GM12892 (cell line): ENCODE measurements at places on chromosomes 2 and 18.

- peak; percentile 24 for DNase-seq
These were observed 39.8 kb upstream of the SNED1 start for GRCh38 chr2:240958366-240959213.

DNA sequence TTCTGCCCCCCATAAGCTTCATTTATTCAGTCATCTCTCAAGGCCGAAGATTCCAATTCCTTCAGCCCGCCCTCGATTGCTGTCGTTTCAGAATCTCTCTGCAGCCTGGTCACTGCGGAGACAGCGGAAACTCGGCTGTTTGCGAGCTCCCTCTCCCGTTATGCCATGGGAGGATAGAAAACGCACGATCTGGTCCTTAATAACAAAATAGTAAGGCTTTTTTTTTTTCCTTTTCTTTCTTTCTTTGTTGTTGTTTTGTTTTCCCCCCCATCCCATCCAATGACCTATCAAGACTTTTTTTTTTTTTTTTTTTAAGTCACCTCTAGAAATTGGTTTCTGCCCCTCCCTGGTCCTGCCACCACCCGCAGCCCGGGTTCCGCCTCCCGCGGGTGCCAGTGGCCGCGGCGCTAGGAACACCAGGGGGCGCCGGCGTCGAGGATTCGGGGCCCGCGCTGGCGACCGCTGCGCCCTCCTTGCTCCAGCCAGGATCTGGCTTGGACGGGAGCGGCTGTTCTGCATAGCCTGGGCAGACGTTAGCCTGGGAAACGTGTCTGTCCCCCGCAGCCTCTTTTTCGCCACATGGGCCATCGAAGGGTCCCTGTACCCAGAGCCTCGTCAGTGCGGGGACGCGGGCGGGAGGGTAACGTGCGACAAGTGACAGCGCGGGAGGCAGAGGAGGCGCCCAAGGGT, 10.1 kb downstream of the CPLX4 start:
- peak; percentile 62 for DNase-seq

DNA sequence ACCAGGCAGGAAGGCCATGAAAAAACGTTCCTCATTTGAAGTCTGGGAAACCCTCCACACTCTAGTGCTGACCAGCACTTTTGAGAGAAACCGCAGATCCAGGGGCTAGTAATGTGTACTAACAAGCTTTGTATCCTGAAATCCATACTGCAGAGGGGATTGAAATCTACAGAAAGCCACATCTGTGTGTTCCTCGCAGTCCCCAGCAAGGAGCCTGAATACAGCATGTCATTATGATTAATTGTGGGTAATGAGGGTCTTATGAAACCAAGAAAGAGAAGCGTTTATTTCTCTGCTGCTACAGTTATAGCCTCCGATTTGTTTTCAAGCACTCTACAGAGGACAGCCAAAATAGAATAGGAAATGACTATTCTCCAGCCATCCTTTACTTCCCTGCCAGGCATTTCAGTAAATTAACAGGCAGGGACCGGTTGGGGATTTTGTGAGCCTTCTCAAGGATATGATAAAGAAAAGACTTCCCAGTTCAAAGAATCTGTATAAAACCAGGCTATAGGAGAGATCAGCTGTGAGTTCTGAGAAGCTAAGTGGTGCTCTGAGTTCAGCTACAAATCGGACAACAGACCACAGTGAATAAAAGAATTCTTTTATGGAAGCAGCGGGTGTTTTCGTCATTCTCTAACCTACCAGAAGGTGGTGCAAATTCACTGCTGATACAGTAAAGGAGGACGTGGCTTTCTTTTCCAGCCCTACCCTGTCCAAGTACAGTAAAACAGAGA, 133.4 kb downstream of the INSIG2 start:
- no peak for DNase-seq

- DNase-seq = no peak
These were observed 84.6 kb downstream of the NRP2 start for GRCh38 chr2:205766779-205767359.

- DNase-seq = no peak
These were observed 39.9 kb downstream of the NGEF start for GRCh38 chr2:232973011-232973735.

DNA sequence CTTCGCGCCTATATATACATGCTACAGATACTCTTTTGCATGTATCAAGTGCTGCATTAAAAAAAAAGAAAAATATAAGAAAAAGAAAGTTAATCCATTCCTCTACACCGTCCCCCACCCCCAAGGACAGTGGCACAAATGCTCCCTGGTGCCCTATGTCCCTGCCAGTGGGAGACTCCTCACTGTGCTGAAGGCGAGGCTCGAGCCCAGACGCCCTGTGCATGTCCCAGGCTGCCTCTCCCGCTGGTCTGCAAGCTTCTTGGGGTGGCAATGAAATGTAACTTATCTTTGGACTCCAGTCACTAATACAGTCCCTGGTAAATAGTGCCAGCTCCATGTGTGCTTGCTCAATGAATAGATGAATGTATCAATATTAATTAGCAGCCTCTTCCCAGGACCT, 185.6 kb upstream of the SMAD2 start:
- no peak for DNase-seq

DNA sequence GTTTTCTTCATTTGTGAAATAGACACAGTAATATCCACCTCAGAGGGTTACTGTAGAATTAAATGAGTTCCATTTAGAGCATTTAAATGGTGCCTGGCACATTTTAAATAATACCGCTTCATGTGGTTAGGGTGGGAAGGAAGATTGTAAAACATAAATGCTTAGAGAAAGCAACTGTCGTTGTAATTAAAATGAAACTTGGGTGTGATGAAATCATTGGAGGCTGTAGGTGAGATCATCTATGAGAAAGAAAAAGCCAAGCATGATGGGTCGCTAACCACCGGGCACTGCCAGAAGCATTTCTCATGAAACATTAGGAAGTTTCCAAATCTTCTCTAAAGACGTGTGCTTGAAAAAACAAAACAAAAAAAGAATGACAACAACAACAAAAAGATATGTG, 8.2 kb upstream of the SLC39A10 start:
- DNase-seq = no peak

GRCh38 chr2:43791035-43791765, 17.4 kb downstream of the DYNC2LI1 start:
- no peak for DNase-seq

DNA sequence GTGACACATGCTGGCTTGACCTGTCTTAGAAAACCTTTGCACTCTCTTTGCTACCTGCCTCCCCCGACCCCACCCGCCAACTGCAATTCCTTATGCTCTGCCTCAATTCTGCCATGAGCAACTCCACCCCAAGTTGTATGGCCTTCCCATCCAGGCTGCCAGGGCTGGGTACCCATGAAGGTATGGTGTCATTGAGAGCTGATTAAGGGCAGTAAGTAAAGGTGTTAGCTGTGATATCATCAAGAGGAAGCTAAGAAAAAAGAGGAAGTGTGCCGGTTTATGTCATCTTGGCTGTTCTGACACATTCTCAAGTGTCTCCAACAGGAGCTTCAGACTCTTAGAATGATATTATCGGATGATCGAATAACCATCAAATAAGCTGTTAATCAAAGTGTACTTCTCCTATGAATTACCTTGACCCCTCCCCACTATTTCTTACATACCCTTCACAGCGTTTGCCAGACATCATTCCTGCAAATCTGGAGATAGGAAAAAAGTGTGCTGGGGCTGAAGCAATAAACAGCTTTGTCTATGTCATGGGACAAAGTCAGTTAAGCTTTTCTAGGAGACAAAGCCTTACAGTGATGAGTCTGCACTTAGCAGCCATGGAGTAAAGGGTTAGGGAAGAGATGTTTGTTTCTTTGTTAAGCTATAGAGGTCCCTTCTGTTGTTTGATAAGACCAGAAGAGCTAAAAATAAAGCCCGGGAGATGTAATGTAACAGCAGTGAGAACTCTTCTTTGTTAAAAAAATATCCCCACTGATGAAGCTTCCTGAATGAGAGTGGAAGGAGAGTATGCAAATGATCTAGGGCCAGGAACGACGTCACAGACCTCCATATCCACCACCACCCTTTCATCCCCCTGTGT, 40.4 kb upstream of the SMAD2 start:
- DNase-seq = peak; percentile 17

- peak; percentile 35 for DNase-seq
These were observed 45.2 kb downstream of the NCK2 start for GRCh38 chr2:105789745-105790460.

DNA sequence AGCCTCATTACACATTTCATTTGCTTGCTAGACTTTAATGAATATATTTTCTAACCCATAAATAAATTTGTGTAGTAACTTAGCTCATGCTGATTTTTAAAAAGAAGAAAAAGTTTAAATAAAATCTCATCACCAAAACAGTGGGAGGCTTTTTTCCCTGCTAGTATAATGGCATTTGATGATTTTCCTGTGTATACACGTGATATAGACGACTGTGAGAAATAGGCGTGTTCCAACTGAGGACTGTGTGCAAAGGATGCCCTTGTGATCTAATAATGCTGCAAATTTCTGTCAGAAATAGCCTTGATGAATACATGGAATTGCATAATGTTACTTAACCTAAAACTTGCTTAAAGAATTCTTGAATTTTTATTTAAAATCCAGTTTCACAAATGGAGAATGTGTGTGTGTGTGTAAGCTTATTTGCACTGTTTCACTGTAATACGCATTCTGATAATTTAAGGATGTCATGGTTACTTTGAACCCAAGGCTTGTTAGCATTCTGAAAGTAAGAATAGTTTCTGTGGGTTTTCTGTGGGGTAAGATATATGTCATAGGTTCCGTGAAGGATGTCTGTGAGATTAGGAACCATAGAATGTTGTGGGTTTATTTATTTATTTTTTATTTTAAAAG, 178.0 kb downstream of the DLGAP1 start:
- DNase-seq = no peak

DNA sequence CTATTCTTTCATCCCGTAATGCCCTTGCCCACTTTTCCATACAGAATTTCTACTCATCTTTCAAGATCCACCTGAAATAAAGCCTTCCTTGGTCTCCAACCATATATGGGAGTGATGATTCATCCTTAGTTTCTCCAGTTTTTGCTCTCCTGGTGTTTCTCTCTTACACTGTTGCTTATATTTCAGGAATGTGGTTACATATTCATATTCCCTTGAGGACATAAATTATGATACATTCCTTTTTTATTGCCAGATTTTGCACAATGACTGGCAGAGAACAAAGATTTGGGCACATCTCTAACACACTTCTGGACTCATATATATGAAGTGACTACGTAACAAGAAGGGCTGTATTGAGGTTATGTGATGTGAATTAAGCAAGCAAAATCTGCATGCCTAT, 1573.4 kb upstream of the NXPH2 start:
- no peak for DNase-seq

- DNase-seq = no peak
These were observed 130.9 kb upstream of the ARHGAP28 start for GRCh38 chr18:6598657-6599056.

DNA sequence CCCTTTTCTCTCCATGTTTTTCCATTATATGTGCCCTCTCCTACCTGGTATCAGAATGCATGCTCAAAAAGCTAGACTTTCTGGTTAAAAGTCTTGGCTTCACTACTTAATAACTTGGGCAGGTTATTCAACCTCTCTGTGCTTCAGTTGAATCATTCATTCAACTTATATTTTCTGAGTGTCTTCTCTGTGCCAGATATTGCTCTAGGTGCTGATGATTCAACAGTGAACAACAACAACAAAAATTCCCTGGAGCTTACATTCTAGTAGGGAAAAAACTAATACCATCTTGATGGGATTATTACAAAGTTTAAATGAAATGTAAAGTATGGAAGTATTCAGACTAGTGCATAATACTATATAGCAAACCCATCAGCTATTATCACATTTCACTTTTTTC, 55.2 kb downstream of the SOS1 start:
- no peak for DNase-seq

GRCh38 chr2:9993488-9994165, 42.1 kb downstream of the GRHL1 start:
- no peak for DNase-seq

DNA sequence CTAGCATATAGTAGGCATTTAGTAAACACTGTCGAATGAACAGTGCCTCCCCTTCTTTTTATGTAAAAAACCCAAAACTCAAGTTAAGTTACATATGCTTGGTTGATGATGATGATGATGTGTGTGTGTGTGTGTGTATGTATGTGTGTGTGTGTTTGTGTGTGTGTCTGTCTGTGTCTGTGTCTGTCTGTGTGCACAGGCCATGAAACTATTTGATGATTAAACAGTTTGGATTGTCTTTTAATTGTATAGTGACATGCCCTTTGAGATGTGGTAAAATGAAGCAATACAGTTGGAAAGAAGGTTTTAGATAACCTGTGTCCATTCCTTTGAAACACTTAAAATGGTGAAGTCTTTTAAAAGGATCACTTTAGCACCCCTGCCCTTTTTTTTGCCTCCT, 105.6 kb downstream of the MAP4K4 start:
- no peak for DNase-seq

DNA sequence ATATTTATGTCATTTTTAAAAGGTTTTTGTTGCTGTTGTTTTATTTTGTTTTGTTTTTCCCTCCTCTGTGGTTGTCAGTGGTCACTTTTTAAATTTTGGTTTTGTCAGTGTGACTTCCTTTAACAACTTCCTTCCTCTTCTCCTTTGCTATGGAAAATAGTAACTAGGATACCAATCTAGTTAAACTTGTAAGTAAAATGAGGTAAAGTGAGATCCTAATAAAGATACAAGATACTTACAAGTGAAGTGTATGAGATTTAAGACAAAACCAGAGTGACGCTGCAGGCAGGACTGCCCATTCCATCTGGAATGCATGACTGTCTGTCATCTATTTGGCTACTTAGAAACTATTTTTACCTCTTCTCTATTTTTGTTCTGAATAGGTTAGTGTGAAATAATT, 30.6 kb upstream of the CREB1 start:
- no peak for DNase-seq

DNA sequence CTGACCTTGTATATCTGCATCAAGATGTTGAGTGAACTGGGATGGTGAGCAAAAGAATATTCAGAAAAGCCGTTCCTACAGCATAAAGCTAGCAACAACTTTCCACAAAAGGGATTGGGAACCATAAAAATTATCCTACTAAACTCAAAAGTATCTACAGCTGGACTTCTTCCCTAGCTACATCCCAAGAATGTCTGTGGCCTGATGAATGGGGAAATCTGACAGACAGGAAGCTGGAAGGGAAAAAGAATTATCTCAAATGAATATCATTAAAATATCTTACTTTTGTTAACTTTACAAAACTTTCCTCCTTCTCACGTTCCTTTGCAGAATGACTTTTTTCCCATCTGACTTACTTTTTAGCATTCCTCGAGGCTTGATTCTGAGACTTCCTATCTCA, 150.9 kb downstream of the PDE11A start:
- DNase-seq = no peak

- no peak for DNase-seq
These were observed 86.6 kb downstream of the SS18 start for GRCh38 chr18:26003817-26004216.

- DNase-seq = no peak
These were observed 61.2 kb upstream of the SLC39A10 start for GRCh38 chr2:195595825-195596224.
